DMS53 (cell line): ENCODE measurements at places on chromosomes 7 and 10.

- DNase-seq: no peak
Measured at GRCh38 chr10:132978542-132978941, 36.2 kb upstream of the CFAP46 start.

- DNase-seq: no peak
Measured at GRCh38 chr7:103396471-103396870, 49.0 kb downstream of the PSMC2 start.

- no peak for DNase-seq
Measured at GRCh38 chr10:74677951-74678350, 148.4 kb upstream of the KAT6B start.

DNA sequence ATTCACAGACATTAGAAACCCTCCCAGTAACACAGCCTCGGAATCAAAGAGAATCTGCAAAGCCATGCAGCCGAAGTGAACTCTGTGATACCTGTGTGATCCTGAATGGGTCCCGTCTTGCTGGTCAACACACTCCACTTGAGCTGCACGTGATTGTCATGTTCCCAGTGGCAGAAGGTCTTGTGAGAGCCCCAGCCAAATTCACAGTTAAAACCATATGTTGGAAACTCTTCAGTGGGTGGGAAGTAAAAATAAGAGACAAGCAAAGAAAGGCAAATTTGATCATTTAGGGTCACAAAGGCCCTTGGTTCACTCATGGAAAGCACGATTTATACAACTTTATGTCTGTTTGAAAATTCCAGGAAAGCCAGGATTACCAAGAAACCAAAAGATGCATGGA lies 142.3 kb downstream of the NRP1 start:
- no peak for DNase-seq

GRCh38 chr7:64181586-64181985 lies 25.4 kb upstream of the ZNF735 start:
- DNase-seq: no peak

DNA sequence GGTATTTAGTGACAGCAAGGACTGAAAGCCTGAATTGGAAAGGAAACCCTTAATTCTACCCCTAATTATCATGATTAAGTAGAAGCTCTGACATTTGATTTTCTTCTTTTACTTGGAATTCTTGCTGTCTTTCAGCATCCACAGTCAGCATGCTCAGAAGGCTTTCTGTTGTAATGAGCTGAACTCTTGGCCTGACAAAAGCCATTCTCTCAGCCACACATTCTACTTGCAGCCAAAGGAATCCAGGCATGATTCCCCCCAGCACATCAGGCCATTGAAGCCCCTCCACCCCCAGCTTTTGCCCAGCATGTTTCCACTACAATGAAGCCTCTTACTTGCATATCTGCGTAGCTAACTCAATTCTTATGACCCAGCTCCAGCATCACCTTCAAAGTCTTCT lies 94.3 kb upstream of the FRMD4A start:
- no peak for DNase-seq

- DNase-seq: no peak
Measured at GRCh38 chr10:72812753-72813430, 80.6 kb upstream of the OIT3 start.

DNA sequence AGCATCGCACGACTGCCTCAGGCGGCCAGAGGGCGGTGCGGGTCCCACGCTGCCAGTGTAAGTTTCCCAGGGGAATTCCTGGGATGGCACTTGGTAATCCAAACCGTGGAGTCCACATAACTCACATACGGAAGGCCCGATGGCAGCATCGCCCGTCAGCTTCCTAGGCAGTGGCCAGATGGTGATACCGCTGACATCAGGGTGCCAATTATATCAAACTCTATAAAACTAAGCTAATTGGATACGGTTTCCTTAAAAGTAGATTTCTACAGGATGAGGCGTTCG lies 189.8 kb downstream of the CELF2 start:
- DNase-seq: no peak

GRCh38 chr10:43401627-43402026 lies 7.4 kb downstream of the HNRNPF start:
- no peak for DNase-seq

DNA sequence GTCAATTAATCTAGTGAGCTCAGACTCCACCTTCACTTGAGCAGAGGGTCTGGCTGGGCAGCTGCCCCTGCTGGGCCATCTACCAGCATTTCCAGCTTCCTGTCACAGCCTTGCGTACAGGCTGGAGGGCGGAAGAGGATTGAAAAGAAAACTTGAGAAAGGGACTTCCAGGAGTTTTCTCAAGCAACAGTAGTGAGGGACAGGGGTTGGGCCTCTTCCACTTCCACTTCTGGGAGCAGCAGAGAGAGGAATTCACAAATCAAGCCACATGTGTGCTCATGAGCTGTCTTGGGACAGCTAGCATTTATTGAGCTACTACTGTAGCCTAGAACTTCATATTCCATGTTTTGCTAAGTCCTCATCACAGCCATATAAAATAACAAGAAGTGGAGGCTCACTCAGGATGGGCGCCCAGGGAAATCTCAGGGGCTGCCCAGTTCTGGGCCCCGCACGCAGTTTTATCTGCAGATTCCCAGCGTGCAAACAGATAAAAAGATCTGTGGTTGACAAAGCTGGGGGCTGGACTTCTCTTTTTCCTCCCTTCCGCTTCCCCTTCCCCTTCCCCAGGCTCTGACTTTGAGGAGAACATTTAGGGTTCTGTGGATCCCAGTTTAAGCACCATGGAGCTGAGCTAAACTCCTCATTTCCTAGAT lies 135.8 kb downstream of the RGS10 start:
- DNase-seq: no peak

- DNase-seq: peak; percentile 73
Measured at GRCh38 chr7:41002741-41003610, 699.9 kb downstream of the INHBA start.

DNA sequence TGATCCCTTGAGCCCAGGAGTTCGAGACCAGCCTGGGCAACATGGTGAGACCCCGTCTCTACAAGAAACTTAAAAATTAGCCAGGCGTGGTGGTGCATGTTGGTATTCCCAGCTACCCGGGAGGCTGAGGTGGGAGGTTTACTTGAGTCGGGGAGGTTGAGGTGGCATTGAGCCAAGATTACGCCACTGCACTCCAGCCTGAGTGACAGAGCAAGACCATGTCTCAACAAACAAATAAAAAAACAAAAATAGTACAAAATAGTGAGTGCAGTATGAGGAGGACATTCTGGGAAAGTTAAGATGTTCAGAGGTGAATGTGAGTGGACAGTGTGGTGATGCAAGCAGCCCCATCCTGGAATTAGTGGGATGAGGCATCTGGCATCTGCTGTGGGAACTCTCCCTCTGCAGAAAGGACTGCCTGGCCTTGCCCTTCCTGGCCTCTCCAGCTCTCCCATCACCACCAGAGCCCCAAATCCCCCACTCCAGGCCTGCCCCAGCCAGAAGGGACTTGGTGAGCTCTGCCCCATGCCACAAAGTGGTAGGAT lies 96.6 kb upstream of the PARD3 start:
- no peak for DNase-seq

GRCh38 chr10:89238956-89239644 lies 12.5 kb downstream of the LIPA start:
- DNase-seq: no peak

GRCh38 chr10:122590153-122590552 lies 29.6 kb downstream of the DMBT1 start:
- DNase-seq: no peak

DNA sequence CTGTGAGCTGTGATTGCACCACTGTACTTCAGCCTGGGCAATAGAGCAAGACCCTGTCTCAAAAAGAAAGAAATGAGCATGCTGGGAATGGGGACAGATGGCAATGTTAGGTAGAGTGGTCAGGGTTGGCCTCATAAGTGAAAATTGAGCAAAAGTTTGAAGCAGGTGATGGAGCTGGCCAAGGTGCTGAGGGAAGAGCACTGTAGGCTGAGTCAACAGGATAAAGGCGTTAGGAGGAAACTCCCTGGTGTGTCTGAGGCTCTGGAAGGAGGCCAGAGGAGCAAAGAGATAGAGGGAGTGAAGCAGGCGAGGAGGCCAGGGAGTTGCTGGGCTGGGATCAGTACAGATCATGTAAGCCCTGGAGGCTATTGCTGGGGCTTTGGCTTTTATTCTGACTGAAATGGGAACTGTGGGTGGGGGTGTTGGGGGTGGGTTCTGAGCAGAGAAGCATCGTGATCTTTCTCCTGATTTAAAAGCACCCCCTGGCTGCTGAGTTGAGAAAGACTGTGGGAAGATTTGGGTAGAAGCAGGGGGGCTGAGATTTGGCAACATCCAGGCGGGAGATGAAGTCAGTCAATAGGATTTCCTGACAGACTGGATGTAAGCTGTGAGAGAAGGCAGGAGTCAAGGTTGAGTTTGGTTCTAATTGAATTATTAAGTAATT lies 52.5 kb upstream of the VKORC1L1 start:
- DNase-seq: no peak

- DNase-seq: no peak
Measured at GRCh38 chr7:105932835-105933477, 30.1 kb upstream of the CDHR3 start.

- no peak for DNase-seq
Measured at GRCh38 chr10:14645239-14645960, 129.3 kb downstream of the FAM107B start.

DNA sequence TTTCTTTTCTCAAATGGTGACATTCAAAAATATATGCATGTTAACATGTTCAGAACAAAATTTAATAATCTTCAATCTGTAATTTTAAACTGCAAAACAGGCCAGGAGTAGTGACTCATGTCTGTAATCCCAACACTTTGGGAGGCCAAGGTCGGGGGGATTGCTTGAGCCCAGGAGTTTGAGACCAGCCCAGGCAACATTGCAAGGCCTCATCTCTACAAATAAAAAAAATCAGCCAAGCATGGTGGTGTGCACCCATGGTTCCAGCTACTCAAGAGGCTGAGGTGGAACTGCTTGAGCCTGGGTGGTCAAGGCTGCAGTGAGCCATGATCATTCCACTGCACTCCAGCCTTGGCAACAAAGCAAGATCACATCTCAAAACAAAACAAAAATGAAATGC lies 394.3 kb downstream of the PARD3 start:
- DNase-seq: peak; percentile 6

DNA sequence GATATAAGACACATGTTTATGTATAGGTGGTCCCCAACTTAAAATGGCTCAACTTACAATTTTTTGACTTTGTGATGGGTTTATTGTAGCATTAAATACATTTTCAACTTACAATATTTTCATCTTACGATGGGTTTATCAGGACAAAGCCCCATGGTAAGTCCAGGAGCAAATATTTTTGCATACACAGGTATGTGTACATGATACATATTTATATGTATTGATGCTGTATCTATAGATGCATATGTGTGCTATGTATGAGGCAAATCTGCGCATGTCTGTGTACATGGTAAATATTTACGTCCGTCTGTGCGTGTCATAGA lies 664 bp upstream of the UBE3C start:
- no peak for DNase-seq

DNA sequence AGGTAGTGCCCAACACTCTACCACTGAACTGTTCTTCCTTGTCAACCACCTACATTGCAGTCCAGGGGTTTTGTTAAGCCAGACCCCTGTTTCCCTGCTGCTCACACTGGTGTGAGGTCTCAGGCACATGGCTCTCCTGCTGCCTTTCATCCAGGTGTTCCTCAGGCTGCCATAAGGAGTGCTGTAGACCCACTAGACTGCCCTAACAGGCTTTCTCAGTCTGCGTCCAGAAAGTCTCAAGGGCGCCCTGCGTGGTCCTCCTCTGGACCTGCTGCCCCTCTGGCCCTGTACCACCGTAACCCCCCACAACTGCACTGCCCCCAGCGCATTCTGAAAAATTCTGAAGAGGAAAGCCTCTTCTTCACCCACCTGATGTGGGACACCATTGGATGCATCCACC lies 225.7 kb upstream of the ANKRD30A start:
- DNase-seq: no peak

DNA sequence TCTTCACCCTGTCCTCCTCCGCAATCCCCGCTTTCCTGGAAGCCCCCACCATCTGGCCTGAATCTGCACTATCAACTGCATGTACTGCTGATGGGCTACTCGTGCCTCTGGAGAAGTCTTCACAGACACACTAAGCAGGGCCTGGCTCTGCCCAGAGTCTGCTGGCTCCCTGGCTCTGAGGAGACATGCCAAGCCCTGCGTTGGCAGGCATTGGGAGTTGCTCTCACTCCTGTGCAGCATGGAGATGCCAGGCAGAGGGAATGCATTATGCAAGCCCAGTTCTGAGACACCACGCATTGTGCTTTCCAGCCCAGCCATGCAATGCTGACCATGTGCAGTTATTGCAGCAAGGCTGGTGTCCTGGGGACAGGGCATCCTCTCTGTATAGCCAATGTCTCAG lies 314.6 kb downstream of the CXCL12 start:
- no peak for DNase-seq

DNA sequence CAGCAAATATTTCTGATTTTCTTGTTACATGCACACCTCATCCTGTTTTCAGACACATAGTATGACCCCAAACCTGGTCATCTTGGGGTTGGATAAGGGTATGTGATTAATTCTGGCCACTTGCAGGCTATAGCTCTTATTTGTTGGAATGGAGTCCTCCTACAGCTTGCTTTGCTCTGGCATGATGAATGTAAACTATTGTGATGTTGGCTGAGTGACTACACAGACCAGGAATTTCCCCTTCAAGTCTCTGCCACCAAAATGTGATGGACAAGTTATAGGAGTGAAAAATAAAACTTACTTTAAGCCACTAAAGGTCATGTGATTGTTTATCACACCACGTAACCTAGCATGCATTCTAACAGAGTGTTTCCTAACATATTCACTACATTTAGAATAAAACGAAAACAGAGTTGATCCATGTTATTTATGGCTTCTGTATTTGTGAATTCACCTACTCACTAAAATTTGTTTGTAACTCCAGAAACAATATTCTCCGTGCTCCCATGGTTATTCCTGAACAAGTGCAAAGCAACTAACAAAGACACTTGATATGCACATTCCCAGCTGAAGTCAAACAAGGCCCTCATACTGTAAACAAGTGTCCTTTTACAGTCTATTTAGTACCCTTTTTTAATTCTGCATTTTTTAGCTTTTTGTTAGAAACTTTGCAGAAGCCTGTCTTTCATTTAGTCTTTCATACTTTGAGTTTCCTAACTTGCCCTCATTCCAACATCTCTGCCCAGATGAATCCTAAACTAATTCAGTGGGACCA lies 599.2 kb upstream of the PCDH15 start:
- peak; percentile 62 for DNase-seq

DNA sequence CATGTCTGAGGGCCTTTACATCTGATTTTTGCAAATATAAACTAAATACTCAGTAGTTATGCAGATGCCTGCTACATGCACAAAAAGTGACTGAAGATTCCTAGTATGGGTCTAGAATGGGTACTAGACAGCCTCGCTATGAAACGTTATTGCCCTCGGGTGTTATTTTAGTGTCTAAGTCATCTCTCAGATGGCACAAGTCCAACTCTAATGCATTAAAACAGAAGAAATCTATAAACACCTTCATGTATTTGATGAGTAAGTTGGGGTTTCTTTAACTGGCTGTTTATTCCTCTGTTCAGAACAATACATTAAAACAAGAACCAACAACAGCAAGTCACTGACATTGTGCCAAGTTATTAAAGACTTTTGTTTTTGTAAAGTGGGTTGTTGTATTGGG lies 41.6 kb downstream of the TEX36 start:
- DNase-seq: no peak

- peak; percentile 41 for DNase-seq
Measured at GRCh38 chr10:11610166-11610825, 1.2 kb downstream of the USP6NL start.
